ENCODE measurements at places on chromosomes 2 and 18.

- DNase-seq = no peak
Observed at GRCh38 chr2:98172951-98173350, 86.0 kb downstream of the VWA3B start.

DNA sequence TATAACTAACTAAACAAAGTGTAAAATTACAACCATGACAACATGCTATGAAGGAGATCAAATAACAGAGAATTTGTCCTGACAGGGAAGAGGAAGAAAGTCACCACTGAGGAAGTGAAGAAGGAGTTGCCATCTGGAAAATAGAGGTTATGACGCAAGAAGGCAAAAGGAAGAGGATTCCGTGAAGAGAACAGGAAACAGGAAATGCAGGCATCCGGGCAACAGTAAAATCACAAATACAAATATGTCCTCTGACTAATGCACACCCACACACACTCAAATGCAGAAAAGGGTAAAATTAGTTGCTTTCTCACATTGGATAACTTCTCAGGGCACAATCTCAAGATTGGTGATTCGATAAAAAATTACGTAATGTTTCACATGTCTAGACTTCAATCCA is 278.4 kb downstream of the TMX3 start:
- no peak for DNase-seq

- DNase-seq = no peak
Observed at GRCh38 chr2:225130093-225130492, 87.8 kb upstream of the DOCK10 start.

DNA sequence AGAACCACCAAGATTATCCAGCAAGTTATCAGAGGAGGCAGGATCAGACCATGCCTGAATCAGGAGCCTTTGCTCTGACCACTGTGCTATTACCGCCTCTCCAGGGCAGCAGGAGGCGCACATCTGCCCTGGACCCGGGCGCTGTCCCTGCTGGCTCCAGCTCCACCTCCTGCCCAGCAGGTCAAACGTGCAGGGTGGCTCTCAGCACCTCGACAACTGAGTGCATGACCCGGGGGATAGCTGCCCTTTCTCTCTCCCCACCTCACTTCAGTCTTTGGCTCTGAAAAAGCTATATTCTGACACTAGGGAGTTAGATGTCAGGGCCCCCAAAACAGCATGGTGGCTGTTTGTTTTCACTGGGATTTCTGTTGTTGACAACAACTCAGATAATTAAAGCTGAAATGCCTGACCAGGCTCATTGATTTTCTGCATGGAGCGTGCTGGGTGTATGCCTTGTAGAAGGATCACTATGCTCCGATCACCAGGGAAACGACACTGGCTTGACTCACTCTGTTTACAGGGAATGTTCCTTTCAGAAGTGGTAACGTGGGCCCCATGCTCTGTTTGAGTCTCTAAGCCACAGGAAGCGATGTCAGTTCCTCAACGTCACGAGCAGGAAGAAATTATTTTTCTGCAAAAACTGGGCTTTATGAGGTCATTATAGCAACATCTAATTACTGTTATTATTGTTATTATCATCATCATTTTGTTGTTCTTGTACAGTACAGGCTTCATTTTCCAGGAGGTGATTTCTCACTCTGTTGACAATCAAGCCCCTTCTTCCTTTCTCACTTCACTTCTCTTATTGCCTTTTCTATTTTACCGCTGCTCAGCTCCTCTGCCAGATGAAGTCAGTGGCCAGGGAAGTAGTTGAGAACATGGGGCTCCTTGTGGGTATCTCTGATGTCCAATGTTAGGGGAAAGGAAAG is 125.6 kb downstream of the PLB1 start:
- DNase-seq = peak; percentile 49

GRCh38 chr2:85589982-85590791 is 5.4 kb upstream of the RNF181 start:
- no peak for DNase-seq

GRCh38 chr2:184780944-184781343 is 182.6 kb downstream of the ZNF804A start:
- DNase-seq = no peak

- DNase-seq = no peak
Observed at GRCh38 chr2:131026919-131027318, 66.3 kb downstream of the FAM168B start.

GRCh38 chr18:68997845-68998244 is 200.0 kb downstream of the CCDC102B start:
- DNase-seq = no peak

- DNase-seq = no peak
Observed at GRCh38 chr2:109345653-109346480, 216.9 kb downstream of the SH3RF3 start.

- no peak for DNase-seq
Observed at GRCh38 chr2:73975731-73976130, 9.0 kb upstream of the TET3 start.

DNA sequence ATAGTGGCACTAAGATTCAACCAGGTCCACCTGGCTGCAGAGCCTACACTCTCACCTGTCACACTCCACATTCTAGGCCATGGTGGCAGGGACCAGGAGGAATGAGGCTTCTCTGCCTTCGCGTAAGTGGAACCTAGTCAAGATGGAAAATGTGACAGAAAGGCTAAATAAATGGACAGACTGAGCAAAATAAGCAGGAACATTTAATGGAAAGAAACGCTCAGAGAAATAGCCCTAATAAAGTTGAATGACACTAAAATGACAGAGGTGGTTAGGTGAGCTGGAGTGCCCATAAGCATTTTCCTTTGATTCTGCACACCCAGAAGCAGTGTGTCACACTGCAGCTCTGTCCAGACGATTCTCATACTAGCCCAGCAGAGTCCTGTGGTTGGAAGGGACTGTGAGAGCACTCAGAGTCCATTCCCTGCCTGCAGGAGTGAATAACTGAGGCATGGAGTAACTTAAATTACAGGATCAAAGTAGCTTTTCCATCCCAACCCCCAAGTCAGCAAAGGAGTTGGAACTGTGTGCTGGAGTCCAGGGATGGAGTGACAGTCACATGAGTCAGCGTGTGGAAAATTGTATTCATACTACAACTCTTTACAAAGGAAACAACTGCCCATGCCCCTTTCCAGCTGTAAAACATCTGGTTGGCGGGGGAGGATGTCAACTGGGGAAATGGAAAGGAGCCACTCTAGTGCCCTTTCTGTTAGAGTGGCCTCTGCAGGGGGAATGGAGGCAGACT is 105.4 kb upstream of the LGALSL start:
- DNase-seq = no peak

DNA sequence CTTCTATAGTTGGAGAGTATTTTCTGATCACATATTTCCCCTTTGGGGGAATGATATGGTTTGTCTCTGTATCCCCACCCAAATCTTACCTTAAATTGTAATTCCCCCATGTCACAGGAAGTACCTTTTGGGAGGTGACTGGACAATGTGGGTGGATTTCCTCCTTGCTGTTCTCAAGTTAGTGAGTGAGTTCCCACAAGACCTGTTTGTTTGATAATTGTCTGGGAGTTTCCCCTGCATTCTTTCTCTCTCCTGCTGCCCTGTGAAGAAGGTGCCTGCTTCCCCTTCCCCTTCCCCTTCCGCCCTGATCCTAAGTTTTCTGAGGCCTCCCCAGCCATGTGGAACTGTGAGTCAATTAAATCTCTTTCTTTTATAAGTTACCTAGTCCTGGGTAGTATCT is 222.7 kb upstream of the SLC39A10 start:
- DNase-seq = no peak

DNA sequence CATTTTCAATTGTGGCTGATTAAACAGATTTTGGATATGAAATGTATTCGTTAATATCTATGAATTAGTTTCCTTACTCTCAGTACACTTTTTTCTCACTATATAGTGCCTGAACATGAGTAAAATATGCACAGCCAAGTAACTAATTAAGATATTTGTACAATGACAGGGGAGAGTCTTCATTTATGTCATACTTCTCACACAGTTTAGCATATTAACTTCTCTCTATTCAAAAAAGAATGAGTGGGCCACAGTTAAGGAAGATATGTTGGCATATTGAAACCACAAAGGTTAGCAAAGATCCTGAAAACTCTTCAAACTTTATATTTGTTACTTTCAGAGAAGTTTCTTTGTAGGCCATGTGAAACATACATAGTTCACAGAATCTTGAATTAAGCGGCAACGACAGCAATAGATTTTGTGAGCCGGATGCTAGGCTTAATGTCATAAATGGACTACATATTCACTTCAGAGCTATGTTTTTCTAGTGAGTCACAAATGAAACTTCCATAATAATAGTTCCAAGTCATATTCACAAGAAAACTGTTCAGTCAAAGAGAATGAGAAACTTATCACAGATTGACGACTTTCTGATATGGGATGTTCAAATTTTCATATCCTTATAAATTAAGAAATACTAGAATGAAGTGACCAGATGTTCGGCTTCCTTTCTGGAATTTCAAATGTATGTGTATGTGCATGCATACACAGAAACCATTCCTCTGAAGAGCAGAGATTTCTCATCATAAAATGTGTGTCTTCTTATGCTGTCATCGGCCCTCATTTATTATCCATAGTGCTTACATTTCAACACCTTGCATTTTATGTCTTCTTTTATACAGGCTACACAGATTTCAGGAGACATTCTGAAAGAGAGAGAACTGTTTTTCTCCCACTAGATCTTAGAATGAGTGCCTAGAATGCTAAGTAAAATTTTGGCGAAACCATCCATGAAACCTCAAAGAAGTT is 584.0 kb downstream of the SATB2 start:
- DNase-seq = no peak

- no peak for DNase-seq
Observed at GRCh38 chr2:207066791-207067460, 98.8 kb downstream of the KLF7 start.

DNA sequence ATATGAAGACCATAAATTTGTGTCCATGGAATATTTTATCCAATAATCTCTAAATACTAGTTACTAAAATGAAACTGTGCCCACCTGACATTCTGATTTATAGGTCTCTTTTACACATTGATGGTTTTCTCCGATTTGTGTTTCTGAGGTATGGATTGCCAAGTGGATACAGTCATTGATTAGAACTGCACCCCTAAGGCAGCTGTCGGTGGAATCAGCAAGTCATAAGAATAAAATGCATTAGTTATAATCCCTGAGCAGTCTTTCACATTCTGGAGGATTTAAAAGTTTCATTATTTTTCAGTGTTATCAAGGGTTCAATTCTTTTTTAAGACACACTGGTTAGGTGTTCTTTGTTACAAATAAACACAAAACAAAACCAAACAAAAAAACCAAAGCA is 6.0 kb downstream of the CAVIN2 start:
- no peak for DNase-seq

- no peak for DNase-seq
Observed at GRCh38 chr18:48488388-48488850, 50.4 kb upstream of the CTIF start.

DNA sequence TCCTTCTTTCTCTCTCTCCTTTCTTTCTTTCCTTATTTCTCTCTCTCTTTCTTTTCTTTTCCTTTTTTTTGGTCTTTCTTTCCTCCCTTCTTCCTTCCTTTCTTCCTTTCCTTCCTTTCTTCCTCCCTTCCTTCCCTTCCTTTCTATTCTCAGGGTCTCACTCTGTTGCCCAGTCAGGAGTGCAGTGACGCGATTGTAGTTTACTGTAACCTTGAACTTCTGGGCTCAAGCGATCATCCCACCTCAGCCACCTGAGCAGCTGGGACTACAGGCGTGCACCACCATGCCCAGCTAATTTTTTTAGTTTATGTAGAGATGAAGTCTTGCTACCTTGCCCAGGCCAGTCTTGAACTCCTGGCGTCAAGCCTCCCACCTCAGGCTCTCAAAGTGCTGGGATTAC is 83.8 kb upstream of the PPM1B start:
- no peak for DNase-seq

- DNase-seq = no peak
Observed at GRCh38 chr2:186101616-186102015, 363.0 kb downstream of the FSIP2 start.

GRCh38 chr18:22303927-22304326 is 113.8 kb downstream of the CTAGE1 start:
- DNase-seq = no peak

- no peak for DNase-seq
Observed at GRCh38 chr2:51960841-51961335, 929.0 kb upstream of the NRXN1 start.

GRCh38 chr2:31384351-31384750 is 30.2 kb downstream of the XDH start:
- DNase-seq = no peak

GRCh38 chr18:27778441-27778840 is 398.5 kb downstream of the CDH2 start:
- DNase-seq = no peak

DNA sequence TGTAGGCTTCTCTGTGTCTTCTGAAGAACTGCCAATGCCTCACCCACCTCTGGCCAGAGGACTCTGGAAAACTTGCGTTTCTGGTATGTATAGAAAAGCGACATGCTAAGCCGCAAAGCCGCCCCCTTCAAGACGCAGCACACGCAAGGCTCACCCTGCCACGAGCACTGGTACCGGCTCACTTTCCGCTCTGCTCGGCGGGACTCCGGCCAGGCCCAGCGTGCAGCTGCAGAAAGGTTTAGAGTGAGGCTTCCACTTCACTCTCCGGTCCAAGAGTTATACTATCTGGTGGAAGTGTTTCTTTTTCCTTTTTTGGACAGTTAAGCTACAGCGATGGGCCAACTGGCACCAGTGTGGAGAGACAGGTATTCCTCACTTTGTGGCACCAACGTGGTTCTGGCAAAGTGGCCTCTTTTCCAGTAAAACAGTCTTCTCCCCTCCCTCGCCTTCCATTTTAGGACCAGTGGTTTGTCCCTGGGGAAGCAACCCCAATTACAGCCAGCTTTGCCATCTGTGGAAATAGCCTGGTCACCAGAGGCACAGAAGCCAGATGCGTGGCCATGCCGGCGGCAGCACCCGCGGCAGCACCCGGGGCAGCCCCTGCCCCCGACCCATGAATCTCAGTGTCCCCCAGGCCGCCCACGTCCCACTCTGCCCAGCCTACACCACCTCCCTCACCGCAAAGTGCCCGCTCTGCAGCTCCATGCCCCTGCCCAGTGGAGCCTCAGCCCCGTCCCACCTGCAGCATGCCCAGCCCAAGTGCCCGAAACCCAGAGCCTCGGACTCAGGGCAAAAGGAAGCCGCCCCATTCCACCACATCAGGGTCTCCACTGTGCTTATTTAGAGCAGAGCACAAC is 91.6 kb upstream of the CTDP1 start:
- no peak for DNase-seq

GRCh38 chr18:22572341-22572740 is 154.6 kb upstream of the CTAGE1 start:
- DNase-seq = no peak

DNA sequence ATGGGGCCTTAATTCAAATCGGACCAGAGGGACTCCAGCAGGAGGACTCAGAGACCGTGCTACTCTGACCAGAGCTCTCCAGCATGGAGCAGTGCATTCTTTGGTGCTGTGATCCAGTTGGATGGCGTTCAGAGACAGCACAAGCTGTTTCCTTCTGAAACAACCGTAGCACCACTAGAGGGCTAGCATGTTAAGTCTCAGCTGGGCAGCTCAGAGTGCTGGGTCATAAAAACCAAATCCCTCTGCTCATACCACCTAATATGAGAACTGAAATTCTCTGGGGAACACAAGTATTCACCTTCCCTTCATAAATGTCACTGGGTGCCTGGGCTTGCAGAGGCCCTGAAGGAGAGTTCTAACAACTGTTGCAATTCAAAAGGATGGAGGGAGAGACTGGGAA is 97.7 kb upstream of the TFCP2L1 start:
- no peak for DNase-seq

Data from activated T-cell treated with anti-CD3 and anti-CD28 coated beads for 1 hour (primary cell).